Neural crest cell (in vitro differentiated cells): ENCODE measurements at places on chromosomes 2 and 18.

DNA sequence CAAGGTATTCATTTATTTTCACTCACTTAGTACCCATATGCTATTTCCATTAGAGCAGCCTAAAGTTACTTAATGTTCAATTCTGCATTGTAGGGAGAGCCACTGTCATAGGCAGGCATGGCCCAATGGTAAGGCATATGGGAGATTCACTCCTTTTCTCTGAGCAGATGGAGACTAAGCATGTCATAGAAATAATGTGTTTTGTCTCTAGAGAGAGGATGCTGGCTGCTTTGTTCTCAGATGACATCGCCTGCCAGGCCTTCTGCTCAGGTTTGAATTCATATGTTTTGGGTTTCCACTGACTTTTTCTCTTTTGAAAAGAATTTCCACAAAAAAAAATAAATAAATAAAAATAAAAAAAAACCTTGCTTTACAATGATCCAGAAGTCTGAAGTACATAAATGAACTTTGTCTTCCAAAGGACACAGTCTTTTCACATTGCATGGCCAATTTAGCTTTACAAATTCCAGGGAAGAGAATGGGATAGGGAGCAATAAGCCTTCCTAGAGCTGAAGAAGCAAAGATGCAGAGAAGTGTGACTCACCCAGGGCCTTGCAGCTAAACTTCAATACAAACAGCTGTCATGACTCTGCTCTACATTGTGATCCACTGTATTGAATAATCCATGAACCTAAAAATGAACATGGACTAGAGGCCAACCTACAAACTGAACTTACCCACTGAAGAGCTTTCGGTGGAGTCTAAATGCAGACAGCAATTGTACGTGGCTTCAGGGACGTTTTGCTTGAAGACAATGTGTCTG, 422.5 kb downstream of the CMPK2 start:
- no peak for DNase-seq

GRCh38 chr2:239876271-239876947, 148.7 kb downstream of the NDUFA10 start:
- DNase-seq = no peak

- no peak for DNase-seq
Measured at GRCh38 chr2:86648681-86649080, 25.0 kb upstream of the RNF103 start.

- no peak for DNase-seq
Measured at GRCh38 chr18:61651880-61652268, 240.9 kb downstream of the RNF152 start.

DNA sequence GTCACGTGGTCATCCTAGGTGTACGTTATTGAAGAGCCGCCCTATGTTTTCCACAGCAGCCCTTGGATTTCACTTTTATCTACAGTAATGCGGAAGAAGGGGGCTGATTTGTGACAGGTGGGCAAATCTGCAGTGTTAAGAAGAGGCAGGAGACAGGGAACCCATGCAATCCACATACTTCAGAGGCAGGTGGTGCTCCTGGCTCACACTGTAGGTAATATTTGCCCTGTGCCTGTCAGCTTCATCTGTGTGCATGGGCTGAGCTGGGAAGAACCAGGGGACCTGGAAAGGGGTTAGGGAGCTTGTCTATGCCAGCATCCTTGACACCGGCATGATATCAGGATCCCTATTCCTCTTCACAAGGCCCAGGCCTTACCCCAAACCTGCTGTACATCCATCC, 183.9 kb downstream of the SH3RF3 start:
- no peak for DNase-seq
